ENCODE measurements at places on chromosomes 1 and 21. TPM values are rescaled to one million over a fixed set of nuclear protein-coding genes. Genes with fewer than 3 reads are reported as not detected.

The HFM1 gene
- 3.4 TPM for total RNA-seq

The SLC44A3 gene
- total RNA-seq, result 4.7 TPM

The DNM3 gene
- total RNA-seq, result 1.9 TPM

DNA sequence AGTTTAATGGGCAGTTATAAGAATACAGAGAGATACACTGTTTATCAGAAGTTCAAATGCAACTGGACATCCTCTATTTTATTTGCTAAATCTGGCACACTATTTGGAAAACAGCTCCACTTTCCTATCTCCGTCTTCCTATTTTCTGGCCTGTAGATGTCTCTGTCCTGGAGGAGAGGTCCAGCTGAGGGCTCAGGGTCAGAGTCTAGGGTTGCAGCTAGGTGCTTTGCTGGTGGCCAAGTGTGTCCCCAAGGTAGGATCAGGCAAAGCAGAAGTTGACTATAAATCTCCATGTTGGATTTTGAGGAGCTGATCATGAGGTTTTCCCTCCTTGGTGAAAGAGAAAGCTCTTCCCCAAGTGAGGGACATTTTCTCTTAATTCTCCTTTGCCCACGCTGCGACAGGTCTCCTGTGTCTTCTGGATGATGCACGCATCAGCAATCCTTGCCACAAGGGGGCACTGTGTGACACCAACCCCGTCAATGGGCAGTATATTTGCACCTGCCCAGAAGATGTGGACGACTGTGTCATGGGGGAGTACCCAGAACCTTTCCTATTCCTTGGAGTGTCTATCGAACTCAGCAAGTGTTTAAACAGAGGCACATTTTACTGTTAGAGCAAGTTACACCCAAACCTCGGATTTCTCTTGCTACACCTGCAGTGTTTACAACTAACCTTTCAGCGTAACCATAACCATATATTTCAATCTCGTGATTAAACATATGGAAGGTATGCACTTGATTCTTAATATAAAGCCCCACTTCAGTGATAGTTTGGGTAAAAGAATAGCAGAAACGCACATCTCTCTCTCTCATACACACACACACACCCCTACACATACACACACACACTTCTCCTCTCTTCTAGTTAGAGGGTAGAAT lies 10.2 kb downstream of the ADAM30 start:
- DNase-seq, result peak; percentile 81

DNA sequence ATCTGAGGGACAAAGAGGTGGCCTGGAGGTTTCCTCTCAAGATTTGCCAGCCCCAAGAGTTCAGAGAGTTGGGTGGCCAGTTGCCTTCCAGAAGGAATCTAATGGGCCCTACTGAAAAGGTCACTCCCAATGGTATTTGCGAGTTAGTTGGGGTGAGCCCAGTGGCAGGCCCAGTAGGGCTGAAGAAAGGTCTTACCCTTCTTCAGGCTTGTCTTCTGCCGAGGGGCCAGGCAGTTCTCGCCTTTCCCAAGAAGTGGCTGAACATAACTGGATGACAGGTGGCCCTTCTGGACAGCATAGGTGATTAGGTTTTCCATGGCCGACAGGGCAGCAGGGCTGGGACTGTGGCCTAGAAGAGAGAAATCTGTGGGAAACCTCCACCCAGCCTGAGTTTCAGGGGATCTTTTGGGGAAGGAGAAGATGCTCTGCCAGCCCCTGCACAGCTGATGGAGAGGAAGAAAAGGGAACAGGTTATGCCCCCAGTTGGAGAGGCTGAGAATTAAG lies 7.2 kb downstream of the PGLYRP4 start:
- no peak for DNase-seq

DNA sequence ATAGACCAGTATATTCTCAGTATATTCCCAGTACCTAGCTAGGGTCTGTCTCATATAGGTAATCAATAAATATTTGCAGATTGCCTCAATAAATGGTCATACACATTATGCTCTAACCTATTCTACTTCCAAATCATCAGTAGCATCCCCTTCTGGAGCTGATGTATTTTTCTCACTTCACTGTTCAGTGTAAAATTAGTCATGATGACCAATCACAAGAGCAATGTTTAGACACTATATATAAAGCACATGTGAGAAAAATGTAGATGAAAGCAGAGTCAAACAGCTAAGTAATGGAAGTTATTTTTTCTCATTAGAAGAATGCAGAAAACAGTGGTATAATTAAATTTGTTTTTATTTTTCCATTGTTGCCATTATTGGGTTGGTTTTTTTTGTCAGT lies 34.7 kb downstream of the EPRS1 start:
- no peak for DNase-seq

DNA sequence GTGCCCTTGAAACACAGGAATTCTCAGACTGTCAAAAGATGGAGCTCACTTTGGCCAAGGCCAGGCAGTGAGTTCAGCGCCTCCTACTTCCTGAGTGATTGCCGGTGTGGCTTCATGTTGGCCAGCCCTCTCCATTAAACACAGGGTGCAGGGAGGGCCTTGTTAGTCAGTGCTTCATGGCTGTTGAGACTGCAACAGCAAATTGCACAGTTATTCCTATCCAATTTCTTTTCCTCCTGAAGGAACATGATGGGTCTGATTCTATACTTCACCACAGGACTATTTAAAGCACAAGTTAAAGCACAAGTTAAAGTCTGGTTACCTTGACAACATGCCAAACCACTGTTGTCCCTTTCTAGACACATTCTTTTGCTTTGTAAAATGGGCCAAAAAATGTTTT lies 156.6 kb downstream of the SIPA1L2 start:
- peak; percentile 24 for DNase-seq

DNA sequence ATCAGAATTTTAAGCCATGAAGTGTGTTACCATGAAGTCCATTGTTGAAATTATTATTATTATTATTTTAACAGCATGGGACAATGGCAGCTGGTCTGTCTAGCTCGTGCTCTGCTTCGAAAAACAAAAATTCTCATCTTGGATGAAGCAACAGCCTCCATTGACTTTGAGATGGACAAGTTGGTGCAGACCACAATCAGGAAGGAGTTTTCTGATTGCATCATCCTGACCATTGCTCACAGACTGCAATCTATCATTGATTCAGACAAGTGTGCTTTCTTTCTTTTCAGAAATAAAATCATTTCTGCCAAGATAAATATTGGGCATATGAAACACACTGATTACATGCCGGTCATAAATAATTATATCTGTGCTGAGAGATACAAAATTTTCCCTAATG lies 21.0 kb downstream of the HSPA13 start:
- no peak for DNase-seq

GRCh38 chr1:180641662-180642061 lies 9.8 kb downstream of the XPR1 start:
- DNase-seq, result no peak

Data from WTC11 (cell line).